ENCODE measurements at places on chromosomes 6 and 20.

- no peak for DNase-seq
These were observed 110.8 kb downstream of the RFPL4B start for GRCh38 chr6:112457886-112458285.

GRCh38 chr6:16770701-16771569 is 9.7 kb upstream of the ATXN1 start:
- peak; percentile 77 for DNase-seq

DNA sequence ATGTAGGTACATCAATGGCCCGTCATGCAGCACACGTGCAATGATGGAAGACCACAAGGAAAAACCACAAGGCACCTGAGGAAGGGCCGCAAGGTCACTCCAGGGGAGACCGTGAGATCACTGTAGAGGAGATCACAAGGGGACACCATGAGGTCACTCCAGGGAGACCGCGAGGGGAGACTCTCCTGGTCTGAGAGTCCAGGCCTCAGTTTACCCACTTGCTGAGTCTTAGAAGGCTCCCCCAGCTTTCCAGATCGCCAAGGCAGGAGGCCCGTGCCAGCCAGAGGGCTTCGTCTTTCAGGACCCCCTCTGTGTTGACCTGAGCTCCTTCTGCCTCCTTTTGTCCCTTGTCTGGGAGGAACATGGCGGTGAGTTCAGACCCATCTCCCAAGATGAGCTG is 232.2 kb downstream of the ERMARD start:
- no peak for DNase-seq

DNA sequence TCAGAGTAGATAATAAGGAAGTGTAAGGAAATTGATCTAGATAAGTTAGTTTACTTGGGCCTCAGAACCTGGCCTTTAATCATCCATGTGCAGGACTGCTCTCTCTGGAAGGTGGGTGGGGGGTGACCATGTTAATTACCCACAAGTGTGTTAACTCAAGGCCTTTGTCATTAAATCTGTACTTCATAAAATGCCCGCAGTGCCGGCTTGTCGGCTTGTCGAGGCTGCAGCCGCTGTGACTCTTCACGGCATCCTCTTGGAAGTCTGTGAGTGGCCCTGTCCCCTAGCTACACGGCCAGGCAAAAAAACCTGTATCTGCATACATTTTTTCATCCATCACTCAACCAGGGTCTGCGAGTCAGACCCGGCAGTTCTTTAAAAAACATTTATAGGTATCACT is 70.9 kb upstream of the ASCC3 start:
- no peak for DNase-seq

- DNase-seq, result no peak
These were observed 279.7 kb downstream of the ZFAND3 start for GRCh38 chr6:38099221-38099620.

- DNase-seq, result no peak
These were observed 6.6 kb upstream of the TNFAIP3 start for GRCh38 chr6:137860394-137861005.

DNA sequence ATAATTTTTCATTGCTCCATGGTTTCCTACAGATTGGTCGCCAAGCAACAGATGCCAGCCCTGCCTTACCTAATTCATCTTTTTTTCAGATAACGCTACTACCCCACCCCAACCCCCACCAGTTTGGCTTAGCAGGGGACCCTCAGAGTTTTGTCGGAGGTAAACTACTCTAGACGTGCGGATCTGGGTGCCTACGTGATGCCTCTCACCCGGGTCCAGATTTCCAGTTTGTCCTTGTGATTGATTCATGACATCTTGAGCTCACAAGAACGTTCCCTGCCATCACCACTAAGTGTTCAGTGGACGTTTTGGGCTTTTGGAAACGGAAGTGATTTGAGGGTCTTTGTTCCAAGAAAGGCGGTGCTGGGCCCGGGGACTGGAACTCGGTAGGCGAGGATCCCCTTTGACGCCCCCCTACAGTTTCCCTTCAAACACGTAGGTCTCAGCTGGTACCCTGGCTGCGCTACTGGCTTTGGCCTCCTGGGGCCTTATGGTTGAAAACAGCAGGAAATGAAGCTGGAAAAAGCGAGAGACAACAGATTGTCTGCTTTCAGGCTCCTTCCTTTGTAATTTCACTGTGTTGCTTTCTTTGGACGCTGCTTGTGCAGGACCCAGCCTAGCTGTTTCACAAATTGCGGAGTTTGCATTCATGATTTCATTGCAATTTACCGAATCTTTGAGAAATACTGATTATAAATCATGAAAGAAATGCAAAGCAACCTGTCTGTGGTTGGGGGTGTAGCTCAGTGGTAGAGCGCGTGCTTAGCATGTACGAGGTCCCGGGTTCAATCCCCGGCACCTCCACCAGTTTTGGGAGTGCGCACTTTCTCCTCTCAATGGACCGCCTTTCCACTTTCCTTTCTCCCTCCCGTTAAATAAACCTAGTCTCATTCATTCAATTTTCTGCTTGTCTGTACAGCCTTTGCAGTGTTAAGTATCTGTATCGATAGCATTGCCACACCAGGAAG is 81.0 kb downstream of the GPX5 start:
- DNase-seq, result peak; percentile 94

DNA sequence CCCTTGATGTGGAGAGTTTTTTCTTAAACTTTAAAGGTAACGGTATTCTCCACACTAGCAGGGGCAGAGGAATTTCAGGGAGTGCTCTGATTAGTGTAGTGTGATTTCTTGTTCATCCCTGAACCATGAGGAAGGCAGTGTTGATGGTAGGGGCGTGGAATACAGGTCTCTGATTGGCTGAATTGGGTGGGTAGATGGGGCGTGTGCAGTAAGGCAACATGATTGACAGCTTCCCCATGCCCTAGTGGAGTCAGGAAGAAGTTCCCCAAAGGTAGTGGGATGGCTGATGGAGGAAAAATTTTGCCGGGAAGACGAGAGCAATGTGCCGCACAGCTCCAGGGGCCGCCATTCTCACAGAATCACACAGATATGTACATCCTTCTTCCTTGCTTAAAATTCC is 97.4 kb upstream of the SALL4 start:
- no peak for DNase-seq

DNA sequence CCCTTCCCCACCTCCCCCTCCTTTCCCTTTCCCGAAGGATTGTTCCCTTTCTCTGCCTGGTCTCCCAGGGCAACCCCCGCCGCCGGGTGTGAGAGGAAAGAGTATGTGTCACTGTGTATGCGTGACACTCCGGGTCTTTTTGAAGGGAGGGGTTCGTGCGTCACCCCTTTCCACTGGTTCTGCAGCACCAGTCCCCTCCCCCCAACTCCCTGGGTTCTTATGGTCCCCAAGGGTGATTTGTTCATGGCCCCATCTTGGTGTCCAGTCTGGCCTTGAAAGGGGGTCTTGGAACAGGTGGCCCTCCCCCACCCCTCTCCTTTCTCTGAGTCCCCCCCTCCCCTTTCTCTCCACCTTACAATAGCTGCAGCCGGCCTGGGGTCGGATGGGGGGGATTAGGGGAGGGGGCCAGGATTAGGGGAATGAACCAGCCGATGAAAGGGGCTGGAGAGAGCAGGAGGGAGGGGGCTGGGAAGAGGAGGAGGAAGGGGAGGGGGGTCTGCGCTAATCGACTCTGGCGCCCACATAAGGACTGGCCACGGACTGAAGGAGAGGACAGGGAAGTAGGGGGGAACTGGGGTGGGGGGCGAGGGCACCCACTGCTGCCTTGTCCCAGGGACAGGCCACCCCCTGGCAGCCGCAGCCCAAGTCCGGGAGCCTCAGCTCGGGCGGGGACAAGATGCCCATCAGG is 1.3 kb upstream of the RING1 start:
- no peak for DNase-seq

DNA sequence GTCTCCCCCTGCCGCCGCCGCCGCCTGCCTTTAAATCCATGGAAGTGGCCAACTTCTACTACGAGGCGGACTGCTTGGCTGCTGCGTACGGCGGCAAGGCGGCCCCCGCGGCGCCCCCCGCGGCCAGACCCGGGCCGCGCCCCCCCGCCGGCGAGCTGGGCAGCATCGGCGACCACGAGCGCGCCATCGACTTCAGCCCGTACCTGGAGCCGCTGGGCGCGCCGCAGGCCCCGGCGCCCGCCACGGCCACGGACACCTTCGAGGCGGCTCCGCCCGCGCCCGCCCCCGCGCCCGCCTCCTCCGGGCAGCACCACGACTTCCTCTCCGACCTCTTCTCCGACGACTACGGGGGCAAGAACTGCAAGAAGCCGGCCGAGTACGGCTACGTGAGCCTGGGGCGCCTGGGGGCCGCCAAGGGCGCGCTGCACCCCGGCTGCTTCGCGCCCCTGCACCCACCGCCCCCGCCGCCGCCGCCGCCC is 474 bp downstream of the CEBPB start:
- DNase-seq, result no peak

- DNase-seq, result no peak
These were observed 727.3 kb downstream of the MAFB start for GRCh38 chr20:39961637-39962244.

DNA sequence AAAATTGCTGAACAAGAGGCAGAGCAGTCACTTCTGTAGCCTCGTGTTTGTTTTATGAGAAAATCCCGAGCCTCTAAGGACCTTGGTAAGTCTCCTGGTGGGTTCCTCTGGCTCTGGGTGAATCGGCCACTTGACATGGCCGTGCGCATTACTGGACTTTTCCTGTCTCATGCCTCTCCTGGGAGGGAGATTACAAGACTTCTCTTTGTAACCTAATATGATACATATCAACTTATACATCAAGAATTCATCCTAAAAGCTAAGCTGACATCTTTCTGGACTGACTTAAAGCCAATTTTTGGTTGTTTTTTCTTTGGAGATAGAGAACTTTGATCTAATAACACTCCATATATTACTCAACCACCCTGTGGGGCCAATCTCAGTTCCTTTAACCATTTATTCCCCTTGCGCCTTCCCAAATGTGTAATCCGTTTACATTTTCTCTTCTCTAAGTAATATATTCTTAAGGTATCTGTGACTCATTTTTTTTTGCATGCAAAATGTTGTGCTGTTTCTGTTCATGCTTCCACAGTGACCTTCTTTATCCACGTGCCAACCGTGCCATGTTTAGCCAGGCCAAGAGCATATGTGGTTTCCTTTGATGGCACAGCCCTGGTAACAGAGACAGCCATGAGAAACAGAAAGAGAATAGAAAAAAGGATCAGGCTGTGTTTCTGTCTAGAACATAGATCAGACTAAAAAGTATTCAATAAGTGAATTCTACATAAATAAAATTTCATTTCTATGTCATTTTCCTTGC is 47.5 kb upstream of the JAG1 start:
- no peak for DNase-seq

DNA sequence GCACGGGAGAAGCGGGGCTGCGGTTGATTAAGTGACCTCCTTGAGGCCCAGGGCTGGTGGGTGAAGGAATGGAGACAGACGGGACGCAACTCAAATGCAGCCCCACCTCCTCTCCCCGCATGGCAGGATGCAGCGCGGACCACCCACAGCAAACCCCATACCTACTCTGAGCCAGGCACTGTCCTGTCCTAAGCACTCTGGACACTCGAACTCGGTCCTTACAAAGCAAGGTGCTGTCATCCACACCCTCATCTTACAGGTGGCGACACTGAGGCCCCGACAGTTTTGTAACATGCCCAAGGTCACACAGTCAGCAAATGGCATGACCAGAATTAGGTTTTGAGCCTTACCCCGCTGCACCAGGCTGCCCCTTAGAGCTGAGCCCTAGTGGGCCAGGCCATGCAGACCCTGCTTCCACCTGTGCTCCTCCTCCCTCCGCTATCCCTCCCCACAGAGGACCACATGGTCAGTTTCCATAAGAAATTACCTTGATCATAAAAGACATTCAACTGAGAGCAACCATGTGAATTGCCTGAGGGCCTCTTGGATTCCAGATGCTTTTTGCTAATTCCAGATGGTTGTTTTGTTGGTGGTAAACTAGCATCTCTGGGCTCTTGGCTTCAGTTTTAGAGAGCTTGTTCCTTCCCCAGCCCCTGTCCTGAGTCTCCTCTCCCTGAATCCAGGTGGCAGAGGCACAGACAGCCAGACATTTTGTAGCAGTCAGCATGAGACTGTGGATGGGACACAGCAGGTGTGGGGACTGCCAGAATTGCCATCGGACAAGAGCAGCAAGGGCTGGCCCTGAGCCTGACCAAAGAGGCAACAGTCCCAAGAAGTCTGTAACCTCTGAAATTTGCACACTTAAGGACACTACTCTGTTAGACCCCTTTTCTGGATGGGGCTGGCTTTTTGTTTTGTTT is 171.9 kb upstream of the PMEPA1 start:
- DNase-seq, result no peak

- DNase-seq, result no peak
These were observed 40.2 kb downstream of the MRPL14 start for GRCh38 chr6:44086931-44087574.

GRCh38 chr6:27188061-27188884 is 59.2 kb upstream of the PRSS16 start:
- DNase-seq, result peak; percentile 56

- no peak for DNase-seq
These were observed 10.7 kb downstream of the RIMS4 start for GRCh38 chr20:44799691-44800090.

DNA sequence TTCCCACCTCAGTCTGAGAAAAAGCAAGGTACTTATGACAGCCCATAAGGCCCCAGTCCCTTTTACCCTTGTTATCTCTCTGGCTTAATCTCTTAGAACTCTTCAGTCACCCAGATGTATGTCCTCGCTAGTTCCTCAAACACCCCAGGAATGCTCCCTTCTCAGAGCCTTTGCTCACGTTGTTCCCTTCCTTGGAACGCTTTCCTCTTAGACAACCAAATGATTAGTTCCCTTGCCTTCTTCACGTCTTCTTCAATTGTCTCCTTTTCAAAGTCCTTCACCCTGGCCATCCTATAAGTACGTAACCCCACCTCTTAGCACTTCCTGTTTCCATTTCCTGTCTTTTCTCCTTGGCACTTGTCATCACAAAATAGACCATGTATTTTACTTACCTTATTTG is 1.1 kb upstream of the APOBEC2 start:
- no peak for DNase-seq

DNA sequence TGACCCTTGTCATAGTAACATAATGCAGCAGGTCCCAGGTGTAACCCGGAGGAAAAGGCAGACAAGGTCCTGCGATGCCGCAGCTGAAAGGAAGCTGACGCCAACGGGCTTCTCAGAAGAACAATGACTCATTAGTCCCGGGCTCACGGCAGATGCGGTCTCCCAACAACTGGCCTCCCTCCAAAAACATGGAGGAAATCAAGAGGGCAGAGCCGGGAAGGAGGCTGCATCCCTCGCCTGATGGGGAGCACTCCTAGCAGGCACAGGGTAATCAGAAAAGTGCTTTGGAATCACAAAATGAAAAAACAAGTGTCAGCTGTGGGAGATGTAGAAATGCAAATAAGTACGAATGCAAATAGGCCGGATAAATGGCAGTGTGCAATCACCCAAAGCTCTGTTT is 165.2 kb upstream of the AGPAT4 start:
- DNase-seq, result peak; percentile 10

GRCh38 chr20:51540580-51540979 is 1.9 kb downstream of the NFATC2 start:
- DNase-seq, result no peak

GRCh38 chr6:100892693-100893092 is 11.6 kb upstream of the ASCC3 start:
- no peak for DNase-seq
